ENCODE measurements at places on chromosomes 5 and 9.

DNA sequence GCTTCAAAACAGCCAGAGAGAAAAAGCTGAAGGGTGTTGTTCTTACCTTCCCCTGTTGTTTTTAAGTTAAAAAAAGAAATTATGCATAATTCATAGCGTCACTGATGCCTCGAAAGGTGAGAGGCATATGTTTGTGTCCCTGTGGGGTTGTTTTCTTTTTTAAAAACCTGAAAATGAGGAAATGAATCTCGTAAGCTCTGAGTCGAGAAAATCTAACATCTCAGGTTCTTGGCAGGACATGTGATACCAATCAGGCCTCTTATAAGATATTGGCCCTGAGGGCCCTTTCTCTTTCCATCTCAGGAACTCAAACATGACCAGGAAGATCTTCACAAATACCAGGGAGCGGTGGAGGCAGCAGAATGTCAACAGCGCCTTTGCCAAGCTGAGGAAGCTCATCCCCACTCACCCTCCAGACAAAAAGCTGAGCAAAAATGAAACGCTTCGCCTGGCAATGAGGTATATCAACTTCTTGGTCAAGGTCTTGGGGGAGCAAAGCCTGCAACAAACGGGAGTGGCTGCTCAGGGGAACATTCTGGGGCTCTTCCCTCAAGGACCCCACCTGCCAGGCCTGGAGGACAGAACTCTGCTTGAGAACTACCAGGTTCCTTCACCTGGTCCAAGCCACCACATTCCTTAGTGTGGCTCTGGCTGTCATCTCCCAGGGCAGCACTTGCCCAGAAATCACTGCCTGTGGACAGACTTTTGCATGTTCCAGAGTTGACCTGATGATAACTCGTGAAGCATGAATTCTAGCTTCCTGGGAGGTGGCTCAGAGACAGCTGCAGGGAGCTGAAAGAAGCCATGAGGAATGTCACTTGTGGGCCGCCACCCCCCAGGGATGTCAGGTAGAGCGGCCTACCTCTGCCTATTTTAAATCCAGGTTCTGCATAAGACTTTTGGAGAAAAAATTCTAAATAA is at the start of gene TAL2:
TSS of gene TAL2 (plus strand) at position 274 of the 921 bp plus-strand sequence. CDS start at position 314, 40 bp downstream.
- DNase-seq, result no peak

DNA sequence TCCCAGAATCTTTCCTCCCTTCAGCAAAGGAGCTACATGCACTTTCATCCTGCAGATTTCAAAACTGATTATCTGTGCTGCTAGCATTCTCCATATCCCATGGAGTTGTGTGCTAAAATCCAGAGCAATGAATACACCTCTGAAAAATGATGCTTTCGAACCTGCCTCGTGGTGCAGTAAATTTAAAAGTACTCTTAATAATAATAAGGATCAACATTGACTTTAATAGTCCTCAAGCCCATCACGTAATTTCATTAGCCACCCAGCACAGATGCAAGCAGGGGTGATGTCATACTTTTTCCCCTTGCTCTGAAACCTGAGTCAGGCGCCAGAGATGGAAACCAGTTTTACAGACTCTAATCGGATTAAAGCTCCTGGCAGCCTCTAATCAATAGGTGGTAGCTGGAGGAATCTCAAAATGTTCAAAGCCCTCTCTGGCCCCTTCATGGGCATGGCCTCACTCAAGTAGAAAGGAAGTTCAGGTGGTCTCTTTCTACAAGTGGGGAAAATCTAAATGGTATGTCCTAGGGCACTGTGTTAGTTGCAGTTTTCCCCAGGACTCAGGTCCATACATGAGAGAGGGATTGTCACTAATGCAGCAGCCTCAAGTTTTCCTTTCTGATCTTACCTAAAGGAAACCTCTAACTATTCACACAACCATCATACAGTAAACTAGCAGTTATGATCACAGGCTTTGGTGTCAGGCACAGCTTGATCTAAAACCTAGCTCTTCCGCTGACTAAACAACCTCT is 221.6 kb upstream of the SLC30A5 start:
- no peak for DNase-seq

DNA sequence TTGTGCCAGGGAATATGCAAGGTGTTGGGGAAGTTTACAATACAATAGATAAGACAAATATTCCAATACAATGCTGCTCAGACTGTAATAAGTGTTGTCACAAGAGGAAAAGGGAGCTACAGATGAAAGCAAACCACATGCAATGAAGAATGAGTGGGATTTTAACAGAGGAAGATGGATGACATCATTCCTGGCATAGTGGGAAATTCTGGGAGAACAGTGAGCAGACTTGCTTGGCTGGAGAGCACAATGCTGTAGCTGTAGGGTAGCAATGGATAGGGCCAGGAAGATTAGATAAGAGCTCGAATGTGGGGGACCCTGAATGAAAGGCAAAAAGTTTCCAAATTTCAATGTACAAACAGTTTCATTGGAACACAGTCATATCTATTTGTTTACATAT is 9.5 kb upstream of the DPYSL3 start:
- no peak for DNase-seq

GRCh38 chr9:114902786-114903524 is 27.4 kb downstream of the TNFSF8 start:
- DNase-seq, result no peak

DNA sequence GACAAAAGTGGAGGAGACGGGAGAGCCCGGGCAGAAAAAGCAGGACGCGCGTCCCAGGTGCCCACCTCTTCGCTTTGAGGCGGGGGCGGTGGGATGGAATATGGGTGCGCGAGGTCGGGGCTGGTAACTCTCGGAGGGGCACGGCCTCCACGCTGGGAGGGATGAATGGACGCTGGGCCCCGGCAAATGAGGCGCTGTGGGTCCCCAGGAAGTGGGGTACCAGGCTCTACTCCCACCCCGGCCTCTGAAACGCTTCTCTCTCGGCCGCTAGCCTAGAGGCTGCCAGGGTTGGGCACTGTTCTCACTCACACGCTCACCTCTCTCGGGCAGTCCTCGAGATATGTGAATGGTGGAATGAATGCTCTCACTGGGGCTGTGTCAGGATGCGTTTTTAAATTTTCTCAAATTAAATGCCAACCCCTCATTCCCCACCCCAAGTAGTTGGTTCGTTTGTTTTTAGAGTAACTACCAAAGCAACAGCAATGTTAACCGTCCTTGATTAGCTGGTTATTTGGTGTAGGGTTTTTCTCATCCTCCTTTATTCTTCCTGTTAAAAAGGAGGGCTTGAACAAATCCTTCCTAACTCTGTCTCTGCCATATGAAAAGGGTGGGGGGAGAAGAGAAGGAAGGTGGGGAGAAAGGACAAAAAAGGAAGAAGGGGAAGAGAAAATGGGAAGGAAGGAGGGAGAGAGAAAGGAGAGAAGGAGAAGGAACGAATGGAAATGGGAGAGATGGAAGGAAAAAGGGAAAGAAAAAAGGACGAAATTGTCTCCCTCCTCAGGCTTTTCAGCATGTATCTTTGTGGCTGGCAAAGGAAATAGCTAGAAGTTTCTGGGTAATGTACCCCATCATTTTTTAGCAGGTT is 1.3 kb upstream of the EBF1 start:
- no peak for DNase-seq

- DNase-seq, result no peak
Observed at GRCh38 chr5:6721442-6721841, 8.2 kb downstream of the TENT4A start.

Measured in stimulated activated CD4-positive, alpha-beta T cell treated with anti-CD3 and anti-CD28 coated beads, Interleukin-12 subunit alpha, Interleukin-12 subunit beta, amount 100 ng/mL, for 48 hours (primary cell).